ENCODE measurements at places on chromosomes 4 and X. TPM values are rescaled to one million over a fixed set of nuclear protein-coding genes. Genes with fewer than 3 reads are reported as not detected.

GRCh38 chr4:156193106-156193505 lies 239.4 kb upstream of the CTSO start:
- H3K27ac ChIP-seq, result no peak overlapping the region
- peaks cover 4% of the 10 kb centered on the region for H3K4me1 ChIP-seq
- no peak for DNase-seq
- no peak overlapping the region for H3K4me3 ChIP-seq

GRCh38 chr4:124803641-124804040 lies 91.1 kb upstream of the ANKRD50 start:
- H3K4me1 ChIP-seq, result peaks cover 8% of the 10 kb centered on the region
- no peaks in the 10 kb centered on the region for H3K36me3 ChIP-seq
- no peak overlapping the region for H3K27ac ChIP-seq

- H3K4me3 ChIP-seq, result no peak overlapping the region
- no peak for DNase-seq
- H3K4me1 ChIP-seq, result no peaks in the 10 kb centered on the region
- H3K36me3 ChIP-seq, result no peaks in the 10 kb centered on the region
- no peak overlapping the region for H3K27ac ChIP-seq
- no peaks in the 10 kb centered on the region for H3K27me3 ChIP-seq
Observed at GRCh38 chrX:118225711-118226428, 109.3 kb upstream of the KLHL13 start.

DNA sequence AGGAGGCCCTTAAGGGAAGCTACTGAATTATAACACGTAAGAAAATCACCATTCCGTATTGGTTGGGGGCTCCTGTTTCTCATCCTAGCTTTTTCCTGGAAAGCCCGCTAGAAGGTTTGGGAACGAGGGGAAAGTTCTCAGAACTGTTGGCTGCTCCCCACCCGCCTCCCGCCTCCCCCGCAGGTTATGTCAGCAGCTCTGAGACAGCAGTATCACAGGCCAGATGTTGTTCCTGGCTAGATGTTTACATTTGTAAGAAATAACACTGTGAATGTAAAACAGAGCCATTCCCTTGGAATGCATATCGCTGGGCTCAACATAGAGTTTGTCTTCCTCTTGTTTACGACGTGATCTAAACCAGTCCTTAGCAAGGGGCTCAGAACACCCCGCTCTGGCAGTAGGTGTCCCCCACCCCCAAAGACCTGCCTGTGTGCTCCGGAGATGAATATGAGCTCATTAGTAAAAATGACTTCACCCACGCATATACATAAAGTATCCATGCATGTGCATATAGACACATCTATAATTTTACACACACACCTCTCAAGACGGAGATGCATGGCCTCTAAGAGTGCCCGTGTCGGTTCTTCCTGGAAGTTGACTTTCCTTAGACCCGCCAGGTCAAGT lies 6.9 kb upstream of the MSANTD1 start:
- no peak overlapping the region for H3K4me3 ChIP-seq
- no peaks in the 10 kb centered on the region for H3K36me3 ChIP-seq
- no peaks in the 10 kb centered on the region for H3K4me1 ChIP-seq
- no peak overlapping the region for H3K27ac ChIP-seq

- H3K27ac ChIP-seq, result no peak overlapping the region
- H3K4me1 ChIP-seq, result peaks cover 9% of the 10 kb centered on the region
- H3K4me3 ChIP-seq, result no peak overlapping the region
- H3K27me3 ChIP-seq, result no peaks in the 10 kb centered on the region
- no peaks in the 10 kb centered on the region for H3K36me3 ChIP-seq
Observed at GRCh38 chr4:13700021-13700857, 72.7 kb upstream of the BOD1L1 start.

GRCh38 chr4:108454227-108454626 lies 166.1 kb upstream of the RPL34 start:
- no peaks in the 10 kb centered on the region for H3K27me3 ChIP-seq
- no peaks in the 10 kb centered on the region for H3K36me3 ChIP-seq
- no peak overlapping the region for H3K4me3 ChIP-seq
- no peak overlapping the region for H3K27ac ChIP-seq
- DNase-seq, result no peak
- no peaks in the 10 kb centered on the region for H3K4me1 ChIP-seq

GRCh38 chrX:103343105-103343504 lies 13.1 kb downstream of the TCEAL7 start:
- DNase-seq, result no peak
- no peak overlapping the region for H3K4me3 ChIP-seq
- peaks cover 2% of the 10 kb centered on the region for H3K27me3 ChIP-seq
- H3K36me3 ChIP-seq, result no peaks in the 10 kb centered on the region
- H3K4me1 ChIP-seq, result no peaks in the 10 kb centered on the region

DNA sequence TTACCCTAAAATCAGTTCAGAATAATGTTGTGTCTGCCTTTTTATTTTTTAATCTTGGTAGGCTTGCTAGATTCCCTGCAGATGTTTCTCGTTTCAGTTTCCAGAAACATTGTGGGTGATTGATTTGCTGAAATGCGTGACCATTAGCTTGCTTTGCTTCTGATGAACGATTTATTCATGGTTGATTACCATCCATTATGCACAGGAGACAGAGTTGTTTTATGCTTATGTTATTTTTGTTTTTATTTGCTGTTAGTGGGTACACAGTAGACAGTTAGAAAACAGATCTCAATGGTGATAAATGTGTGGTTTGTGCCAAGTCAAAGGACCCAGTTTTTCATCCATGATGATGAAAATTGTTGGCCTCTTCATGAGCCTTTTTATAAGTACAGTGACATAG lies 455.6 kb upstream of the BOD1L1 start:
- no peaks in the 10 kb centered on the region for H3K36me3 ChIP-seq
- no peak overlapping the region for H3K4me3 ChIP-seq
- H3K27ac ChIP-seq, result no peak overlapping the region
- no peaks in the 10 kb centered on the region for H3K27me3 ChIP-seq
- DNase-seq, result no peak

DNA sequence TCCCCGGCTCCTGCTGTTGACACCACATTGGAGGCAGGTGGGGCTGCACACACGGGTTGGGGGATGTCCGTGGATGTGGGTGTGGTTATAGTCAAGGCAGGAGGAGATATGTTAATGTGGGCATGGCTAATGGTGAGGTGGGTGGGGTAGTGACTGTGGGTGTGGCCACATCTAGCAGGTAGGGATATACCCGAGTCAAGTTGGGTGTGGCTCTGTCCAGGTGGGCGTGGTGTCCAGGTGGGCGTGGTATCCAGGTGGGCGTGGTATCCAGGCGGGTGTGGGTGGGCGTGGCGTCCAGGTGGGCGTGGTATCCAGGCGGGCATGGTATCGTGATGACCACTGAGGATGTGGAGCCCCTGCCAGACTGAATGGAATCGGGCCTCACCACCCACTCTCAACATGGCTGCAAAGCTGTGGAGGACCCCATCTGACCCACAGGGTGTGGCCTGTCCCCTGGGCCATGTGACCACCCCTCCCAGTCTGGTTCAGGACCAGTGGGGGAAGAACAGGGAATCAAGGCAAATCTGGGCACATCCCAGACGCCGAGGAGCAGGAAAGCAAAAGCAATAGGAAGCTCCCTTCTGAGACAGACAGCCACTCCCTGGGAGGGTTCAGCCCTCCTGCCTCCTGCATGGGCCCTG lies 21.0 kb downstream of the MAN2B2 start:
- no peaks in the 10 kb centered on the region for H3K36me3 ChIP-seq
- no peaks in the 10 kb centered on the region for H3K27me3 ChIP-seq
- H3K4me1 ChIP-seq, result no peaks in the 10 kb centered on the region
- DNase-seq, result no peak
- no peak overlapping the region for H3K4me3 ChIP-seq
- H3K27ac ChIP-seq, result no peak overlapping the region

GRCh38 chr4:150050566-150050965 lies 27.7 kb upstream of the DCLK2 start:
- DNase-seq, result no peak
- no peak overlapping the region for H3K4me3 ChIP-seq
- H3K4me1 ChIP-seq, result peaks cover 12% of the 10 kb centered on the region
- H3K27me3 ChIP-seq, result no peaks in the 10 kb centered on the region
- no peaks in the 10 kb centered on the region for H3K36me3 ChIP-seq

GRCh38 chr4:101649790-101650515 lies 140.6 kb upstream of the BANK1 start:
- no peak overlapping the region for H3K4me3 ChIP-seq
- H3K27ac ChIP-seq, result no peak overlapping the region
- DNase-seq, result no peak
- no peaks in the 10 kb centered on the region for H3K27me3 ChIP-seq
- H3K36me3 ChIP-seq, result no peaks in the 10 kb centered on the region
- H3K4me1 ChIP-seq, result no peaks in the 10 kb centered on the region

- H3K27ac ChIP-seq, result no peak overlapping the region
- H3K27me3 ChIP-seq, result no peaks in the 10 kb centered on the region
- peaks cover 5% of the 10 kb centered on the region for H3K4me1 ChIP-seq
- DNase-seq, result no peak
Observed at GRCh38 chr4:142535009-142535408, 311.1 kb downstream of the INPP4B start.

DNA sequence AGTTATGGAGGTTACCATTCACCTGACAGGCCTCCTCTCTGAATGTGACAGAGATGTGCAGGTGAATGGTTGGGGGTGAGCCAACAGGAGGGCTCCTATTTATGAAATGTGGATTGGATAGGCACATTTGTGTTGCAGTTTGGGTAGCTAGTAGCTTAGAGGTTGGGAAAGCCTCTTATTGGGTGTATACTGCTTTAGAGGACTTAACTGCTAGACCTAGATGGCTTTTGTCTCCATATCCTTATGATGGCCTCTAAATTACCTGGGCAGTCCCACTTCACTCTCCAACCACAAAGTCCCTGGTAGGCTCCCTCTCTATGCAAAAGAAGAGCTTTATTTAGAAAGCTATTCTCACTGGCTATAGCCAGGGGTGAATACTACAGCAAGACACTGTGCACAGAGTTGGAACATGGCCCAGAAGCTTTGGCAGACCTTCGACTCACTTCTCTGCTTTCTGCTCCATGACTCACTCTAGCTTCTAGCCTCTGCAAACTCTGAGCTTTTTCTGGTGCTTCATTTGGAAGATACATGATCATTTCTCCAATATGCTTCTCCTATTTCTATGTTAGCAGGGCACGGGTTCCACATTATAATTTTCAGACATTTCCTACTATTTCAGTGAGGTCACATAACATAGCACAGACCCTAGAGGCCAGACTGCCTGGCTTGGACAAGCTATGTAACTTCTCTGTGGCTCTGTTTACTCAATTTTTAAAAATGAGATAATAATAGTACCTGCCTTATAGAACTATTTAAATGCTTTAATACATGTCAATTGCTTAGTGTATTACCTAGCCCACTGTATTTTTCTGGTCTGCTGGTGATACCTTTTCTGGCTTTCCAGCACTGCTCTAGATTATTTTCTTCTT lies 6.0 kb upstream of the VGLL1 start:
- no peaks in the 10 kb centered on the region for H3K36me3 ChIP-seq
- H3K27me3 ChIP-seq, result no peaks in the 10 kb centered on the region
- H3K4me1 ChIP-seq, result peaks cover 5% of the 10 kb centered on the region
- no peak for DNase-seq
- H3K27ac ChIP-seq, result no peak overlapping the region
- H3K4me3 ChIP-seq, result no peak overlapping the region

DNA sequence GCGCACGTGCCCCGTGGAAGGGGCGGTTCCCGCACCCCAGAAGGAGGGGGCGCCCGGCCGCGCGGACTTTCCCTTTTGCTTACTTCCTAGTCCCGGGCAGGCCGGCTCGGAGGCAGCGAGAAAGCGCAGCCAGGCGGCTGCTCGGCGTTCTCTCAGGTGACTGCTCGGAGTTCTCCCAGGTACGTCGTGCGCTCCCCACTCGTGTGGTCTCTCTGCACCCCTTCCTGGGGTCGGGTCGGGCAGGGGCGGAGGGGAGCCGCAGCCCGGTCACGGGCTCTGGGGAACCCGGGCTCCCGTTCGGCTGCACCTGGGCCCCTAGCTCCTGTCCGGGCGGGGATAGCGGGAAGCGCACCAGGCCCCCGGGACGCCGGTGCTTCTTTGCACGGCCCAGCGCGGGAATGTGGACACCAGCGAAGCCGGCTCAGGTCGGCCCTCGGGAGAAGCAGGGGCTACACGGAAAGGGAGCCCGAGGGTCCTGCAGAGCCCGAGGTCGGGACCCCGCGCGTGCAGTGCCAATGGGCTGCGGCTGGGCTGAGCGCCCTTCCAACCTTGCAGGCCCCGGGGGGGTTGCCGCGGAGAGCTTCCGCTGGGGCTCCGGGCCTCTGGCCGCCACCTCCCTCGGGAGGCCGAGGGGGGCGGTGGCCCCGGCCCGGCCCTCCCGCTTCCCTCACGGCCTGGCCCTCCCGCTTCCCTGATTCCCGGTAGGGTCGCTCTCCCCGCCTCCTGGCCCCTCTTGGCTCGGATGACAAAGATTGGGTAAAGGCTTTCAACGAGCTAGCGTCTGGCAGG lies at the start of gene TLR2:
Gene TLR2 (plus strand): TSS at position 99 of the 789 bp plus-strand sequence. CDS start 18,628 bp downstream, outside the sequence.
- H3K27ac ChIP-seq, result no peak within 1 kb of the TSS
- peak; percentile 23 for DNase-seq
- H3K36me3 ChIP-seq, result peaks cover 14% of the 10 kb centered on the region
- peak within 1 kb of the TSS; percentile 88 for H3K4me3 ChIP-seq
- peaks cover 46% of the 10 kb centered on the region for H3K27me3 ChIP-seq

DNA sequence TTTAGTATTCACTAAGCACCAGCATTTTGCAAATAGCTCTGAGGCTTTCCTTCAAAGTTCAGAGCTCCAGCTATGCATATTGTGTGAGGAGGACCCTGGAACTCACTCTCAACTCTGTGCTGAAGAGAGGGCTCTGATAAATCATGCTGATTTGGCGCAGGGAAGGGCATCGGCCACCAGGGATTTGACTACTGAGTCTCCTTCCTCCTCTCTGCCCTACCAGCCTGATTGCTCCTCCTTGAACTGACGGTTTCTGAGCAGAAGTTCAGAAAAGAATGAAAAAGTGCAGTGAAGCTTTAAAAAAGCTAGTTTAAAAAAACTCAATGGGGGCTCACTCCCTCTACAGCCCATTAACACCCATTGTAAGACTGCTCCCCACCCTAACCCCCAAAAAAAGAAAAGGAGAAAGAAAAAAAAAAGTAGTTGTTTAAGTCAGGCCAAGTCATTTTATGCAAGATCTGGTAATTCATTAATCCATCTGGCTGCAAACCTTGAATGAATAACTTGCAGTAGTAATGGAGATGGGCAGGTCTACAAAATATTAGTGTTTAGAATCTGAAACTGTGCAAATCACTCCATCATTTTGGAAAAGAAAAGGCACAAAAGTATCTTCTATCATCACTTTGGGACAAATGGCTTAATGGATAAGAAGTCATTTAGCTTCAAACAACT lies 13.3 kb downstream of the PPARGC1A start:
- H3K27ac ChIP-seq, result no peak overlapping the region
- H3K4me1 ChIP-seq, result peaks cover 11% of the 10 kb centered on the region
- DNase-seq, result no peak
- no peak overlapping the region for H3K4me3 ChIP-seq

IL1RAPL2 gene
- 0.50 TPM for total RNA-seq

FAT1 gene
- total RNA-seq, result 130 TPM

ZMAT1 gene
- 4.9 TPM for total RNA-seq

PHOX2B gene
- total RNA-seq, result 28.4 TPM

FOXR2 gene
- not detected for total RNA-seq
